Amniotic stem cell (primary cell): ENCODE measurements at places on chromosomes 7 and 10.

DNA sequence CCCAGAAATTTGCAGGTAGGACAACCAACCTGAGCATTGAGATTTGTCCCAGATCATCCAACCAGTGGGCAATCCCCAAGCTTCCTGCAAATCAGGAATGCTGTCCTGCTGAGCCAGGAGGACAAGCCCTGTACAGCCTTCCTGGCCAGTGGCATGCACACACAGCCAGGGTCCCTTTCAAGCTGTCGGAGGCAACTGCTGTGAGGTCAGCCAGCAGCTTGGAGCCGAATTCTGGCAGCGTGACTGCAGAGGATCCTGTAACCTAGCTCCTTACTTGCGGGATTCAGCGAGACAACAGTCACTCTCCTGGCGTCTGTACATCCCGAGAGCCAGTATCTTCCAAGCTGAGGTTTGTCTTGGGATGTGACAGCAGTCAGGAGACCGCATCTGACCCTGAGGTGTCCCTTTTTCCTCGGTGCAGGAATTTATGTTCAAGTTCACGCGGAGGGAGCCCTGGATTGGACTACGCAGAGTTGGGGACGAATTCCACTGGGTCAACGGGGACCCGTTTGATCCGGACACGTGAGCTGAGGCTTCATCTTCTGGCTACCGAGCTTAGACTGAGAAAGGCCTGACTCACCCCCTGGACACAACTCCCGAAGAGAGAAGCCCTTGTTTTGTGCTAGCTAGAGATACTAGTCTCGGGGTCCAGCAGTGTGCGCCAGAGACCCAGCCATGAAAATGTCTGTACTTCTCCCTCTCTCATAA, 18.3 kb downstream of the CLEC2L start:
- no peak for DNase-seq

- DNase-seq, result no peak
Observed at GRCh38 chr10:585502-585901, 104.0 kb downstream of the DIP2C start.

GRCh38 chr10:97823734-97824133, 25.9 kb upstream of the GOLGA7B start:
- no peak for DNase-seq

- DNase-seq, result no peak
Observed at GRCh38 chr10:6746782-6747181, 166.7 kb upstream of the PRKCQ start.

- no peak for DNase-seq
Observed at GRCh38 chr10:59281861-59282260, 80.5 kb downstream of the FAM13C start.

GRCh38 chr10:105609451-105609850, 968.4 kb downstream of the SORCS3 start:
- no peak for DNase-seq

DNA sequence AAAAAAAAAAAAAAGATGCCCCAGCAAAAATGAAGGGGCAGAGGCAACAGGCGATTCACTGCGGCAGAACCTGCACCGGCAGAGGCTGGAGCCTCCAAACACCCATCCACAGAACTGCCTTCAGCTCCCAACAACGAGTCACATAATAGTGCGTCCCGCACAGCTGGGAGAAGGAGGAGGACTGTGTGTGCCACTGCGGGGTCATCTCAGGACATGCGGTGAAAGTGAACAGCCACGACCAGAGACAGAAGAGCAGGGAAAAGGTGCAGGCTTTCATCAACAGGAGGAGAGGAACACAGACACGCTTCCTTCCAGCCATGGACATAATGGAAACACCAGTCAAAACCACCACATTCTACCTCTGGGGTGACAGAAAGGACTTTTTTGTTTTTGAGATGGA, 34.1 kb downstream of the DAGLB start:
- DNase-seq, result no peak
